ENCODE measurements at places on chromosomes 6 and 20. TPM values are rescaled to one million over a fixed set of nuclear protein-coding genes. Genes with fewer than 3 reads are reported as not detected.

The SLC22A7 gene
- not detected for total RNA-seq

The SLC12A5 gene
- total RNA-seq, result not detected

The KCNK15 gene
- total RNA-seq, result 0.50 TPM

- H3K27ac ChIP-seq, result no peak overlapping the region
- no peaks in the 10 kb centered on the region for H3K4me1 ChIP-seq
- DNase-seq, result no peak
- H3K27me3 ChIP-seq, result no peaks in the 10 kb centered on the region
These were observed 26.4 kb downstream of the SEC23B start for GRCh38 chr20:18533978-18534644.

DNA sequence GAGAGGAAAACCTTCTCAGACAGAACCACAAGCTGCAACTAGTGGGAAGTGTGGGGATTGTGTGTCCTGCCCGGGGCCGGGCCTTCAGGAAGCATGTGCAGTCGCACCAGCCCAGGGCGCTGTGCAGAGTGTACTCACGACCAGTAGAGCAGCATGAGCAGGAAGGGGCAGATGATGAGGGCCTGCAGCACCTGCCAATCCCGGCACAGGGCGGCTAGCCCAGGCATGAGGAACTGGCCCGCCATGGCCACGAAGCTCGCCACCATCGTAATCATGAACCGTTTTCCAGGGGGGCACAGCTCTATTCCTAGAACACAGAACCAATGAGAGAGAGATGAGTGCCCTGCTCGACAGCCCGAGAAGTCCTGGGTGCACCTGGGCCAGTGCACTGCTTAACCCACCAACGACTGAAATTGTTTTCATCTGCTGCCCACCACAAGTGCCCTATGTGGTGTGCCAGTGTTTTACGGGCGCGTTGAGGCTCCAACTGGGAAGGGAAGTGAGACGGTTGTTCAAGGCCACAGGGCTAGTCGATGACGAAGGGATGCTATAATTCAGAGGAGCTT, 65.0 kb downstream of the PSMG4 start:
- no peaks in the 10 kb centered on the region for H3K36me3 ChIP-seq
- H3K4me1 ChIP-seq, result peaks cover 13% of the 10 kb centered on the region
- no peak overlapping the region for H3K4me3 ChIP-seq

- H3K36me3 ChIP-seq, result no peaks in the 10 kb centered on the region
- DNase-seq, result no peak
- no peak overlapping the region for H3K27ac ChIP-seq
- peaks cover 6% of the 10 kb centered on the region for H3K4me1 ChIP-seq
- no peaks in the 10 kb centered on the region for H3K27me3 ChIP-seq
- no peak overlapping the region for H3K4me3 ChIP-seq
These were observed 141.5 kb downstream of the OR2B2 start for GRCh38 chr6:27770724-27771123.

DNA sequence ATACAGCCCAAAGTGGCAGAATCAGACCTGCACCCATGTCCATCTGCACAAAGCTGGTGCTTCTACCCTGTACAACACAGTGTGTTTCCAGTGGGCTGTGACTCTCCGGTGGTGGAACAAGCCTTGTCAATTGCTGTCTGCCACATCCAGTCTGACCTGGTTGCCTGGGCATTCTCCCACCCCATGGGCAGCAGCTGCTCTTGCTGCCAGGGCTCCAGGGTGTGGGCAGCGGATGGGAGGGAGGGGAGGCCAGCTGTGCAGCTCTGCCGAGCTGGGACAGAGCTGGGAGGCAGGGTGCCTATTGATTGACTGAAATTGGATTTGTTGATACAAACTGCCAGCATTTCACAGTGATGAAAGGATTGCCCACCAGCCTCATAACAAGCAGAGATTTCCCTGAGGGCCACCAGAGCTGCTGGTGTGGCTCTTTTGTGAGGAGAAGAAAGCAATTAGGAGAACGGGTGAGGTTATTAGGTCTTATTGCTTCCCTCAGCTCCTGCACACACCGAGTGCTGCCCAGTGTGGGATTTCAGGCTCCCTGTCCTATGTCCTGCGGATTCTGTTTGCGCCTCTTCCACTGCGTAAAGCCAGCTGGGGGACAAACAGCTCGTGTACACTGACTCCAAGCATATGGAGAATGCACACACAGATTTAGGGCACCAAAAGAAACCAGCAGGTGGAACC, 150.8 kb downstream of the NRN1 start:
- no peak overlapping the region for H3K27ac ChIP-seq
- H3K4me1 ChIP-seq, result peaks cover 10% of the 10 kb centered on the region
- no peak for DNase-seq
- no peaks in the 10 kb centered on the region for H3K27me3 ChIP-seq
- H3K4me3 ChIP-seq, result no peak overlapping the region

GRCh38 chr6:6602262-6602661, 13.7 kb downstream of the LY86 start:
- peaks cover 2% of the 10 kb centered on the region for H3K27me3 ChIP-seq
- DNase-seq, result no peak
- H3K4me3 ChIP-seq, result no peak overlapping the region
- H3K27ac ChIP-seq, result no peak overlapping the region

DNA sequence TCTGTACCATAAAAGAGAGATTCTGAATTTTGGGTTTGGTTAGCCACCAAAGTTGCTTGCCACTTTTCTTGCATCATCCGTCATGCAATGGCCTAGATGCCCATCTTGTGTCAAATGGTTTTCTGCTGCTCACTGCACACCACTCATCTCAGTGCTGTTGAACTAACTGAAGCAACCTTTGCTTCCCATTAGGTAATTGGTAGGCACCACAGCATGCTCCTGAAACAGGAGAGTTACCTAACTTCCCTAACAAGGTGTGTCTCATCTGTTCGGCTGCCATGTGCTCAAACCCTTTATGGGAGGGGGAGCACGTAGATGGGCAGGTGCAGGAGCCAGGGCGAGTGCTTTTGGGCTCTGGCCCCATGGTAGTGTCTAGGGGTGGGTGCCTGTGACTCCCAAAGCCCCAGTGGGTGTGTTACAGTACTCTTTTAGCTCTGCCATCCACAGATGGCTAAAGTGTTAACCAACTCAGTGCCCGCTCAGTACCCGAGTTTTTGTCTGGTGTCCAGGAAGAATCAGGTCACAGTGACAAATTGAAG, 147.4 kb upstream of the SPACA1 start:
- peaks cover 25% of the 10 kb centered on the region for H3K27me3 ChIP-seq
- no peak for DNase-seq
- no peaks in the 10 kb centered on the region for H3K4me1 ChIP-seq
- H3K27ac ChIP-seq, result no peak overlapping the region
- no peak overlapping the region for H3K4me3 ChIP-seq
- no peaks in the 10 kb centered on the region for H3K36me3 ChIP-seq

All from natural killer cell treated with Interleukin-12 subunit alpha and Interleukin-12 subunit beta and Interleukin-15 and Interleukin-18, amount 100 ng/mL, for 72 hours (primary cell).